GM12865 (cell line): ENCODE measurements at places on chromosomes 11 and 22.

GRCh38 chr11:63489879-63490278 is 1.1 kb downstream of the PLAAT5 start:
- DNase-seq = peak; percentile 12

DNA sequence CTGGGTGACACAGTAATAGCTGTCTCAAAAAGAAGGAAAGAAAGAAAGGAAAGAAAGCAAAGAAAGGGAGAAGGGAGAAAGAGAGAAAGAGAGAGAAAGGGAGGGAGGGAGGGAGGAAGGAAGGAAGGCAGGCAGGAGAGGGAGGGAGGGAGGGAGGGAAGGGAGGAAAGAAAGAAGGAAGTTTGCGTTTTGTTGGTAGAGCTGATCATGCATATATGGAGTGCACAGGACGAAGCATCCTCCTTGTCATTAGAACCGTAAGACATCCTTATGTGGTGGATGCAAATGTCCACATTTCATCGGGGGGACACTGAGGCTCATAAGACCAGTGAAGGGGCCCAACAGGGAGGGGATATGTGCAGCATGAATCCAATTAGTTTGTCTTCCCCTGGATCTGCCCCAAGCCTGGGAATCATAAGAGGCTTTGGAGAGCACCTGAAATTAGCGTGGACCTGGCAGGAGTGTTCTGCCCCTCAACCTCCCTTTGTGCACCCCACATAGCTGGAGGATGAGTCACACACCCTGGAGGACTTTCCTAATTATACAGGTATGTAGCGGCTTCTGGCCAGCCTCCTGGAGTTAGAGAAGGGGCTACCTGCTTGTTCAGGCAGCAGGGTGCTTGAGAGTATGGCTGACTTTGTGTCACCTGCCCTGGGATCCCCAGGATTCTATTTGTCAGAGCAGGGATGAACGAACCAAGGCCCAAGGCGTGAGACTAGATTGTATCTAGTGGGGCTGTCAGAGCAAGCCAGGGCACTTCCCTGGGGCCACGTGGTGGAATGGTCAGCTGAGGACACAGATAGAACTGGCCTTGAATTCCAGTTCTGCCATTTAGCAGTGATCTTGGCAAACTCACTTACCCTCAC is 119.7 kb upstream of the CD82 start:
- no peak for DNase-seq

- no peak for DNase-seq
These were observed 57.1 kb upstream of the CREB3L1 start for GRCh38 chr11:46220313-46220712.

DNA sequence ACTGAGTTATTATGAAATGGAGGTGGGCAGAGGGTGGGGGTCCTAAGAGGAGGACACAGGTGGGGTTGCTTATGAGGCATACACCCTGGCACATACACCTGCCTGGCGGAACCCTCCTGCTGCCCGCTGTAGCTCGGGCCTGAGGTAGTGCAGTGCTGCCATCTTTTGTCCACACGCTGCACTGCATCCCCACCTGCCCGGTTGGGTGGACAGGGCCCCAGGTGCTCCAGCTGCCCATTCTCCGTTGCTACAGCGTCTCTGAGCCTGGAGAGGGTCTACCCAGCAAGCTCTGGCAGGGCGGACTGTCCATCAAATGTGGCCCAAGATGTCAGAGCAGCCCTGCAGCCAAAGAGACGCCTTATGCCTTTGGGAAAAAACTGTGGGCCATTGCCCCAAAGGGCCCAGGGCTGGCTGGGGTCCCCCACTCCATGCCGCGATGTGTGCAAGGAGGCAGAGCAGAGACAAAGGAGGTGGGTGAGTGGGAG is 131.2 kb downstream of the BUD13 start:
- DNase-seq = peak; percentile 50

DNA sequence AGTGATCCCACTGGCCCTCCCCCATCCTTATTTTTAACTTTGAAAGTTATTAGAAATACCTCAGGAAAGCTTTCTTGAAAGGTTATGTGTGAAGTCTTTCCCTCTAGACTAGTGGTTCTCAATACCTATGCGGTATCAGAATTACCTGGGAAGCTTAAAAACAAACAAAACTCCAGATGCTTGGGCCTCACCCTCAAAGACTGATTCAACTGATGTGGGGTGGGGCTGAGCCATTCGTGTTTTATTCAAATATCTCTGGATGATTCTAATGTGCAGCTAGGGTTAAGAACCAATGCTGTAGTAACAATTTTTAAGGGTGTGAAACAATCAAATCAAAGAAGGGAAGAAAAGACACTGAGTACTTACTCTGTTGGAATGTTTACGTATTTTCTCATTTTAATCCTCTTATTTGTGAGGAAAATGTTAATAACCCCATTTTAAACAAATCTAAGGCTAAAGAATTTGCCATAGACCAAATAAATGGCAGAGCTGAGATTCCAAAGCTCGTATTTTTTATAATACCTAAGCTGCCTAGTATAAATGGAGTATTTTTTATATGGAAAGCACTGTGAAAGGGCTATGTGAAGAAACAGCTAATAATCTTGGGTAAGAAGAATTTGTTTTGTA is 47.6 kb downstream of the PLEKHB1 start:
- DNase-seq = no peak

- DNase-seq = no peak
These were observed 1.0 kb upstream of the GTPBP1 start for GRCh38 chr22:38704654-38705234.

DNA sequence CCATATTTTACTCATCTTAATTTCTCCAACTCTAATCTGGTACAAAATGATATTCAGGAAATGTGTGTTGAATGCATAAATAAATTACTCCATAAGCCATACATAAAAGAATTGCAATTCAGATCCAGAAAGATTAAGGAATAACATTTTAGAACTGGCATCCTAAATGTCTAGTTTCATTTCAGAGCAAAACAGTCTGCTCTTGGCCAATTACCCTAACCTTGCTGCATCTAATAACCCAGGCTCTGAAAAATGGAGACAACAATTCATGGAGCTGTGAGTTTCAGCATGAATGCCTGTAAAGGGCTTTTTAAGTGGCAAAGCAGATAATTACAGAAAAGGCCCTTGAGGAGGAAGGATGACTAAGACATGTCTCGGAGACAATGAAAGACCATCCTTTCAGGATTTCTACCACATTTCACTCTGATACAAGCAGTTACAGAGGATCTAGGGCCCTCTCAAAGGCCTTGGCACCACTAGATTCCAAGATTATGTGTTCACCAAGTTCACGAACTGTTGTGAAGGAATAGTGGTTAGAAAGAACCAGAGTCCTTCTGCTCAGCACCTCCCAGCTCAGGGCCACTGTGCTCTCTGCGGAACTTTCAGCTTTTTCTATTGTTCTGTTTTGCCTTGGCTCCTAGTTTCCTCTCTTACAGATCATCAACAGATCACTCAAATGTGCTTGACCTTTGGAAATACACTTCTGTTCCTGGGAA is 157.6 kb upstream of the BLID start:
- DNase-seq = no peak

GRCh38 chr11:119810478-119811232 is 81.7 kb upstream of the NECTIN1 start:
- no peak for DNase-seq

- peak; percentile 70 for DNase-seq
These were observed 15.8 kb upstream of the SIK2 start for GRCh38 chr11:111586388-111586831.

DNA sequence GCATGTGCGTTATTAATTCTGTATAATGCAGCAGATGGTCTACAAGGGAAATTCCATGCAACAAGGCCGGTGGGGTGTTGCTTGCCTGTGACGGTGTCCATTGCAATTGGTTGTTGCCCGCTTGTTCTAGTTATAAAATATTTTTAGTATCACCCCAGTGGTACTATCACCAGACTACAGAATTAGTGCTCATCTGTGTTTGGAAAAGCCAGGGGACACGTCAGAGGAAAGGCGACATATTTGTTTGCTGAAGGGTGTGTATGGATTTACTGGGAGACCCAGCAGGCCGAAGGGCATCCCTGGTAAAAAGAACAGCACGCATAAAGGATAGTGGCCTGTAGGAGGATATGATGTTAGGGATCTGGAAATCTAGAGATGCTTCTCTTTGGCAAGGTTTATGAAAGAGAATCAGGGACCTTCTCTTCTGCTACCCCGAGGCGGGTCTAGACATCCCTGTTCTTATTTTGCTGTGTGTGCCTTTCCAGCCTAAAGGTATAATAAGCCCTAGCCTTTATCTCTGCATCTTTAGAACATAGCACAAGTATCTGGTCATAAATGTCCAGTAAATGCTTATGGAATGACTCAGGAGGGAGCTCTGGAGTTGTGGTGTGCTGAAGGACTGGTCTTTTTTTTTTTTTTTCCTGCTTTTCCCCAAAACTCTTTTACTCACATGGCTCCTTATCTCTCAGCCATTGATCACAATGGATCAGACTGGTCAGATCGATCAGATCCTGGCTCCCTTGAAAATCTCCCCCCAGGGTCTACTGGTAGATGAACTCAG is 90.9 kb downstream of the LDLRAD3 start:
- no peak for DNase-seq

GRCh38 chr22:50000587-50001387 is 11.8 kb downstream of the IL17REL start:
- DNase-seq = no peak

- peak; percentile 80 for DNase-seq
These were observed 3.8 kb downstream of the CSNK1E start for GRCh38 chr22:38313384-38313955.

GRCh38 chr11:86537541-86538222 is 134.7 kb downstream of the ME3 start:
- no peak for DNase-seq

- peak; percentile 3 for DNase-seq
These were observed 1.4 kb downstream of the HTR3B start for GRCh38 chr11:113906038-113906437.

- DNase-seq = no peak
These were observed 32.6 kb upstream of the TOLLIP start for GRCh38 chr11:1341928-1342524.

GRCh38 chr11:86106916-86107315 is 38.0 kb upstream of the PICALM start:
- no peak for DNase-seq

DNA sequence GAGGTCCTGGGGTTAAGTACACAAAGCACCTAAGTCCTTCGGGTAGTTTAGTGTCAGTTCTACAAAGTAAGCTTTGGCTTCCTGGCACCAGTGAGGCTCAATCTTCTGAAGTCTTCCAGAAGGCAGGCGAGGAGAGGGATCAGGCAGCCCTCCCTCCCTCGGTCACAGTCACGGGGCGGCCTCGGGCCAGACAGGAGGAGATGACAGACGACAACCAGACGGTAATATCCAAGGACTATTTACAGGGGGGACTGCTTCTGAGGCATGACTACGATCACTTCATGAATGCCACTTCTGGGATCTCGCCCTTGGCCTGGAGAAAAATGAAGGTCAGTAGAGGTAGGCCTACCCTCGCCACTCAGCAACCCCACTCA is 383 bp upstream of the TMEM223 start:
- DNase-seq = no peak
